ENCODE measurements at places on chromosomes 1 and 21.
A peak's percentile ranks its signal among the peaks of the same experiment; 100 is the strongest.

- DNase-seq, result no peak
These were observed 39.5 kb upstream of the CYP4X1 start for GRCh38 chr1:46983830-46984586.

- DNase-seq, result no peak
These were observed 12.4 kb downstream of the LAMC2 start for GRCh38 chr1:183198463-183198862.

GRCh38 chr1:94047949-94048348 is 73.0 kb downstream of the ABCA4 start:
- no peak for DNase-seq

- DNase-seq, result no peak
These were observed 5.5 kb upstream of the TMEM51 start for GRCh38 chr1:15148004-15148403.

DNA sequence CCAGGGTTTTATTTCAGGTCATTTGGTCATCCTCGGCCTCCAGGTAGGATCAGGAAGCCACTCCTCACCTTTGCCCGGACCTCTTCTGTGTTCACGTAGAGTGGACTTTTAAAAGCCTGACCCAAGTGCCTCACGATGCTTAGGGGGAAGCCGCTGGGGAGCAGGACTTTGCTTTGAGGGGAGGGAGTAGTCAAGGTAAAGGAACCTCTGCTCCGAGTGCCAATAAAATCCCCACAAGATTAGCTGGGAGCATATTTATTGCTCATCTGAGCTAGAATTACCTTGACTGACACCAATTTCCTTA is 603 bp upstream of the DHRS3 start:
- no peak for DNase-seq

GRCh38 chr1:5968161-5968736 is 24.0 kb downstream of the NPHP4 start:
- DNase-seq, result peak; percentile 56

DNA sequence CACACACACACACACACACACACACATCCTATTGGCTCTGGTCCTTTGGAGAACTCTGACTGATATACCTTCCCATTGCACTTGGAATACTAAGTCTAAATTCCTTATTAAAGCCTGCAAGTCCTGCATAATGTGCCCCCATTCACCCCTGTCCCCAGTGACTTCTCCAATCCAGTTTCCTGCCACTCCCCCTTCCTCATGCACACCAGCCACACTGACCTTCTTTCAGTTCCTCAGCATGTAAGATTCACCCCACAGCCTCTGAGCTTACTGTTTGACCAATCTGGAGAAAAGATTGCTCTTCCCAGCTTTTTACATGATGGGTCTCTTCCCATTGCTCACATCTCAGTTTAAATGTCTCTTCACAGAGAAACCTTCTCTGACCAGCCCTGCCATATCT is 146.6 kb downstream of the TBX15 start:
- no peak for DNase-seq

DNA sequence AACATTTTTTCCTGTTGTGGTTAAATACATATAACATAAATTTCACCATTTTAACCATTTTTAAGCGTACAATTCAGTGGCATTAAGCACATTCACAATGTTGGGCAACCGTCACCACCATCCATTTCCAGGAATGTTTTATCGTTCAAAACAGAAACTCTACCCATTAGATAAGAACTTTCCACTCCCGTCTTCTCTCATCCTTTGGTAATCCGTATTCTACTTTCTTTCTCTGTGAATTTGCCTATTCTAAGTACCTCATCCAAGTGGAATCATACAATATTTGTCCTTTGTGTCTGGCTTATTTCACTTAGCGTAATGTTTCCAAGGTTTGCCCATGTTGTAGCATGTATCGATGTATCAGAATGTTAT is 336.0 kb downstream of the RRAGC start:
- no peak for DNase-seq

DNA sequence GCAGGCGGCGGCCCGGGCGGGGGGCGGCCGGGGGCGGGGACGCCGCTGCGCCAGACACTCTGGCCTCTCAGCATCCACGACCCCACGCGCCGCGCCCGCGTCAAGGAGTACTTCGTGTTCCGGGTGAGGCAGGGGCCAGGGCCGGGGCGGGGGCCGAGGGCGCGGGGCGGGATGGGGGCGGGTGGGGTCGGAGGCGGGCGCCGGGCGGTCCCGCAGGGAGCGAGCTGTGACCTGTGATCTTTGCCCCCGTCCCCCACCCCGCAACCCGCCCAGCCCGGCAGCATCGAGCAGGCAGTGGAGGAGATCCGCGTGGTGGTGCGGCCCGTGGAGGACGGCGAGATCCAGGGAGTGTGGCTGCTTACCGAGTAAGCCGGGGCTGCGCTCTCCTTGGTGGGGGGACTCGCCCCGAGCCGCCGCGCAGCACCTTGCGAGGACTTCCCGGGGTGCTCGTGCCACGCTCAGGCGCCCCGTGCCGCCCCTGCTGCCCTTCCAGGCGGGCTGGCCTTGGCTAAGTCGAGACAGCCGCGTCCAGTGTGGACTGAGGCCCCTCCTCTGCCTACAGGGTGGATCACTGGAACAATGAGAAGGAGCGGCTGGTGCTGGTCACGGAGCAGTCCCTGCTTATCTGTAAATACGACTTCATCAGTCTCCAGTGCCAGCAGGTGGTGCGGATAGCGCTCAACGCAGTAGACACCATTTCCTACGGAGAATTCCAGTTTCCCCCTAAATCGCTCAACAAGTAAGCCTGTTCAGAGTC is 514 bp downstream of the TPRG1L start:
- DNase-seq, result peak; percentile 72

DNA sequence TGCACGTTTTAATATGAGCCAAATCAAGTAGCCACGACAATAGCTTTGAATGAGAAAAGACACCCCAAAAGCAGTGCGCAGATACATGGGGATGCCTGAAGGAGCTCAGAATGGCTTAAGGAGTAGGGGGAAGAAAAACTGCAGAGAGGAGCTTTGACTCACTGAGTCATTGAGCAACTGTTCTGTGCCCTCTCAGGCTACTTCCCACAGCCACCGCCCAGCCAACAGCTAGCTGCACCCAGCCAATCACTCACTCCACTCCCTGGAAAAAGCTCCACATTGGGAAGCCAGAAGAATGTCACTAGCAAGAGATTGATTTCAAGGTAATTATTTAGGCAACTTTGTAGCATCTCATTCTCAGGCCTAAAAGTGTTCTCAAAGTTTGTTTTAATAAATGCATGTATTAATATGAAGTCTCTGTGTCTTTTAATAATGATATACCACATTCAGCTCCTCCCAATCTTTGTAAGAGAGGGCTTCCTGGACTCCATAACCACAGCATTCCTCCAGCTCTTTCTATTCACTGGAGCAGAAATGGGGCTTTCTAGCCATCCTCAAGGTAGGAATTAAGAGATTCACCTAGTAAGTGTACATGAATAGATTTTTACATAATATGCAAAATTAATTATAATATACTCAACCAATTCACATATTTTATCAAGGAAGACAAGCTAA is 16.8 kb downstream of the DUSP10 start:
- DNase-seq, result no peak

DNA sequence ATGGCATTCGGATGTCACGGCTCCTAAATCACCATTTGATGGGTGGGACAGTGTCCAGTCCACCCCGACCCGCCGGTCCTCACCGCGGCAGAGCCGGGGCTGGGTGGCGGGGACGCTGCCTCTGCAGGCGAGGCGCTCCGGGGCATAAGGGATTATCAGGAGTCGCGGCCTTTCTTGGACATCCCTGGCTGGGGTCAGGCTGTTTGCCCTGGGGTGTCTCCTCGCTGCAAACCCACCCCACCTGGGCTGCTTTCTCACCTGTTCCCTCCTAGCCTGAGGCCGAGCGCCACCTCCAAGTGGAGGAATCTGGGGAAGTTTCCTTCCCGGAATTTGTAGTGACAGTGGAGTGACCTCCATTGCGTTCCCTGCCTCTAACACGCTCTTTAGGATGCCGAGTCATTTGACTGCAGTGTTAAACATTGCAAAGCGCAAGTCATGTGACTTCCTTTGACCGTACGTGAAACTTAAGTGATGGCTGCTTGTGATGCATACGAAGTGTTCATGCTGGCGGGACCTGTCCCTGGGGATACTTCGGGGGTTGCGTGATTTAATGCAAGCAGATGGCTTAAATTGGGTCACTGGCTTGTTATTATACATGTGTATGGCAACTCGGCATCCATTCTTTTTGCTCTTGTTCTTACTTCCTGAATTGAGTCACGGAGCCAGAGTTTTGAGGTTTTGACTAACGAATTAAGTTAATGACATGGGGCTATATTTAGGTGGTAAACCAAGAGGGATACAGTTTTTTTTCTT is 536 bp downstream of the LGALS8 start:
- DNase-seq, result peak; percentile 63

GRCh38 chr1:23062271-23062670 is 43.0 kb downstream of the KDM1A start:
- no peak for DNase-seq

DNA sequence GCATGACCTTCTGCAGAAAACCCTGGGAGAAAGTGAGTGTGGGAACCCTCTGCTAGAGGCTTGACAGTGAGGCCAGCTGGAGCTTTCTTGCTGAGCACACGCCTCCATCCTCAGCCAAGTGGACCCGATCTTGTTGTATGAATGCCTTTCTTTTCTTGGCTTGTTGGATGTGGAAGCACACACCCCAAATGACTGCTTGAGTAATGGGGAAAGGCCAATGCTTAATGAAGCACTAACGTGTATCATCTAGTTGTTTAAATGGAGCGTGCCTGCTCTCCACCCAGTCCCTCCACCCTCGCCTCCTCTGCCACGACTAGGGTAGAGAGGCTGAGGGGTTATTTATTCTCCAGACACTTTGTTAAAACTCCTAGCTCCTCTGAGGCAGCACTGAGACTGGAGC is 54.3 kb upstream of the IKBKE start:
- DNase-seq, result no peak
